Stimulated activated CD4-positive, alpha-beta T cell treated with anti-CD3 and anti-CD28 coated beads, Interleukin-12 subunit alpha, Interleukin-12 subunit beta, amount 100 ng/mL, for 4 hours (primary cell): ENCODE measurements at places on chromosomes 6 and 20.

GRCh38 chr6:168155193-168155592 lies 76.2 kb upstream of the FRMD1 start:
- DNase-seq, result no peak

DNA sequence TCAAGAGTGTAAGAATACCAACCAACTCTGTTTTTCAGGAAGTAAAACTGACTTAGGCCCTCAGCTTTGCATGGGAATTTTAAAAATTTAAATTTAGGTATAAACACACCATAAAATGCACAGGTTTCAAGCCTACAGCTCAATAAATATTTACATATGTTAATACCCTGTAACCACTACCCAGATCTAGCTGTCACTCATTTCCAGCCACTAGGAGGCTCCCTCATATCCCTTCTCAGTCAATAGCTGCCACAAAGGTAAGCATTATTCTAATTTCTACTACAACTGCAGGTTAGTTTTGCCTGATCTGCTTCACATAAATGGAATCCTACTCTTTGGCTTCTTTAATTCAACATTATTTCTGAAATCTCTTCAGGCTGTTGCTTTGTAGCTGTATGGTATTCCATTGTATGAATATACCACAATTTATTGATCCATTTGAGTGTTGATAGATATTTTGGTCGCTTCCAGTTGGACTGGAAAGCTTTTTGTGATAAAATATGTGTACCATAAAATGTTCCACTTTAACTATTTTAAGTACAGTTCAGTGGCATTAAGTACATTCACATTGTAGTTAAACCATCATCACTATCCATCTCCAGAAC lies 32.5 kb upstream of the MEI4 start:
- DNase-seq, result no peak

DNA sequence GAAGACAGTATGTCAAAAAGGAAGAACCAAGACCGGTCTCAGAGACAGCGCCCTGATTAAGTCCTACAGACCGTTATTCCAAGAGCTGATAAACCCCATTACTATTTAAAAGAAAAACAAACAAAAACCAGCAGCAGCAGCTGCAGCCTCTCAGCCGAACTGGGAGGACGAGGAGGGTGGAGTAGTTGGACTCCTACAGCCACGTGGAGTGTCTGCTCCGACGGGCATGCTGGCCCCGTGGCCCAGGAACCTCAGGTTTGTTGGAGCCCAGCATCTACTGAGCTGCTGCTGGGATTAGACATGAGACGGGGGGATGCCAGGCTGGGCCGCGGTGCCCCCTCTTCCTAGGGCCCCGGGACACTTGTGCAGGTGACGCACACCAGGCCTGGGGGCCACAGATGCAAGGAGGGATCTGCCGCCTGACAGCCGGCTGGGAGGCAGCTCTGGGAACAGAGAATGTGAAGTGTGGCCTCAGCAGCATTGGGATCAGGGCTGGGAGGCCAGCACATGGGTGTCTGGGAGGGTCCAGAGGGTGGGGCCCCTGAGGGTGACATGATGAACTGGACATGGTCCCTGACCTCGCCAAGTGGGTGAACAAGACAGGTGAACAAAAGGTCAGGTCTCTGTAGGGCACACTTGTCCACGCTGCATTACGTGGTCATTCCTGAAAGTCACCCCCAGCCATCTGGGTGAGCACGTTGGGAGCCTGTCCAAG lies 2.9 kb upstream of the ZBTB46 start:
- DNase-seq, result no peak

- DNase-seq, result no peak
These were observed 451.0 kb upstream of the SULF2 start for GRCh38 chr20:48236000-48236970.

GRCh38 chr6:126812651-126813050 lies 305.8 kb upstream of the RSPO3 start:
- no peak for DNase-seq

GRCh38 chr20:8057871-8058270 lies 38.3 kb upstream of the TMX4 start:
- DNase-seq, result no peak

DNA sequence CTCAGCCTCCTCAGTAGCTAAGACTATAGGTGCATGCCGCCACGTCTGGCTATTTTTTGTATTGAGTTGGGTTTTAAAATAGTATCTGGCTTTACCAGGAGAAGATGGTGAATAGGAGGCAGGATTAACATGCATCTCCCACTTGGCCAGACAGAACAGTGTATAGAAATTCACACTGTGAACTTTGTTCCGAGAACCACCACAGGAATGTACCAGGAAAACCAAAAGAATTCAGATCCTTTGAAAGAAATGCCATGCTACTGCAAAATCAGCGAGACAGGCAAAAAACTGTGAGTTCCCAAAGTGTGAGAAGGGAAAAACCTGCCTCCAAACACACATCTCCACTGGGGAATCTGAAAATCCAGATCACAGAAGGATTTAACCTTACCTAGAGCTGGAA lies 327.6 kb downstream of the NKAIN2 start:
- DNase-seq, result no peak

DNA sequence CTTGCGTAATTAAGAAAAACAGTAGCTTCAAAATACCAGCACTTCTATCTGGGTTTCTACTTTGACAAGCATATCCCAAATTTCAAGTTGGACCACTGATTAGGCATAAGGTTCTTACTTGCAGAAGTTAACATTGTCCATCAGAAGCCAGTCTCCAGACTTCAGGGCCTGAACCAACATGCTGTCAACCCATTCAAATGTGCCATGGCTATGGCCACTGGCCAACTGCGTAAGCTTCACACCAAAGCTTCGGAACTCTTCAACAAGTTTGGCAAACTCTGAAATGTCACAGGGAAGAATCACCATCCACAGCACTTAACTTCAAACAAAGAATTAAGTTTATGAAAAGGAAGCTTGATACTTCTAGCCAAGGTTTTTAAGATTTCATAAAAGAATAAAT lies 78.0 kb upstream of the LYRM2 start:
- no peak for DNase-seq

DNA sequence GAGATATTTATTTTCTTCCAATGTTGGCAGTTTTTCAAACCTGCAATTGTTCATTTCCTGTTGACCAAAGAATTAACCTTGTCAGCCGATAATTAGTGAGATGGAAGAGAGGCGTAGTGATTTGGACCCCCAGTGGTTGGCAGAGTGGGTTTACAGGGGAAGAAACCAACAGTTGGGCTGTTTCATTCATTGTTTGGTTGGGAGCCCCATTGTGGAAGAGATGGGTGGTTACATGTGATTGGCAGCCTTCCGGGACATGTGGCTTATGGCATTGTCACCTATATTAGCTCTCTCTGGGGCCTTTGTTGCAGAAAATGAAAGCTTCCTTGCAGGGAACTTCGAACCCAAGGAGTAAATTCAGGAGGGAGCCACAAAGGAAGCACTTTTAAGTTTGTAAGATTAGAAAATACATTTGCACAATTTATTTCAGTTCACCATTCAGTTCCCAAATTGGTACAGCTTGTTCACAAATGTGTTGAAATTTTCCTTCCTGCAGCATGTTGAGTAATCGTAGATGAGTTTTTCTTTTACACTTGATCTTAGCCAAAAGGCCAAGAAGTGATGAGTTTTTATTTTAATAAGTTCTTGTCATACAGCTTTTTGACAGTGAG lies 50.3 kb upstream of the CDKAL1 start:
- DNase-seq, result no peak

- no peak for DNase-seq
These were observed 8.0 kb upstream of the RAET1E start for GRCh38 chr6:149905911-149906371.

GRCh38 chr20:5806457-5807263 lies 56.5 kb downstream of the SHLD1 start:
- no peak for DNase-seq

DNA sequence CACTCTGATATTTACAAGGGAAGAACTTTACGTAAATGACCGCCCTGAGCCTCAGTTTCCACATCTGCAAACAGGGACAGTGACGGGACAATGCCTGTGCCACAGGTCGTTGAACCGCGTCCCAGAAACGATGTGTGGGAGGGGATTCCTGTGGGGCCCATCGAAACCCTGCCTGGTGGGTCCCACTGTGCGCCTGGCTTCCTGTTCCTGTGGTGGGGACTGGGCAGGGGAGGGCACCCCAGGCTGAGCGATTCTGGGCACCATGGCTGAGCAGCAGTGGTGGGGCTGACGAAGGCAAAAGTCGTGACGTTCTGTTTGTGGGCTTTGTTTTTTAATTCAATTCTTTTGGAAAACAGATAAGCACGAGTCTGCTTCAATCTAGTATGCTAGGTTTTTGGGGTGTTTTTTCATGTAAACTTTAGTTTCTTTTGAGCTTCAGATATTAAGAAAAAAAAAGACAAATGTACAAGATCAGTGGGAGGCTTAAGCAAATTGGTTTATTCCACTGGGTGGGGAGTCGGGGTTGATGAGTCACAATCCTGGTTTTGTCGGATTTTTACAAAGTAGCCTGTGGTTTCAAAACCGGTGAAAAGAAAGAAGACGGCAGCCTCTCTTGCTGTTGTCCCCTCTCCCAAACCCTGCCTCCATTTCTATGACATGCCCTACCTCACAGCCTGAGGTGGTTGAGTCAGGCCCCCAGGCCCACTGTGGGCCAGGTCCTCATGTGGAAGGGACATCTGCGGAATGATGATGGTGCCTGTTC lies 40.4 kb downstream of the GNAS-AS1 start:
- DNase-seq, result no peak

GRCh38 chr20:63735859-63736718 lies at the start of gene LIME1:
Gene LIME1, plus strand, starts transcription at chr20:63736664. Its CDS starts 886 bp downstream, at chr20:63737550.
- peak; percentile 52 for DNase-seq

- DNase-seq, result no peak
These were observed 12.4 kb downstream of the GABBR1 start for GRCh38 chr6:29620630-29621029.

DNA sequence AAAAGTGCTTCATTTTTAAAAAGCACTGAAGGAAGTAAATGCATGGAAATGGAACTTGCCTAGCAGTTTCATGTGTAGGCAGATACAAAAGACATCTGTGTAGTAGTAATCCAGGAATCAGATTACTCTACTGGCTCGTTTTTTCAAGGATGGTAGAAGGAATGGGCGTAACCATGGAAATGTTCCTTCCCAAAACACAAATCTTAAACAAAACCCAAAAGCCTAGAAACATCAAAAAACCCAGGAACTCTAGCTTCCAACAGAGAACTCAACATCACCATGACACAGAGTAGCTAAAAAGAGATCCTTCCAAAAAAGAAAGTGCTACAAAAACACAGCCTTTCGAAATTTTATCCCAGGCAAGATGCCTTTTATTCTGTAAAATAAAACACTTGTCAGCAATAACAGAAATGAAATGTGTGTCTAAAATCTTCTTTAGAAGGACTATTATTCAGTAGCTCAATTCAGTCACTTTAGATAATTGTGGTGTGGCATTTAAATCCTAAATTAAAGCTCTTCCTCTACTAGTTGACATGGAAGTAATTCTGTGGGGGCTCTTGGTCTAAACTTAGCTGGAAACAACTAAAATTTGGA lies 81.7 kb downstream of the FAM217A start:
- DNase-seq, result no peak

DNA sequence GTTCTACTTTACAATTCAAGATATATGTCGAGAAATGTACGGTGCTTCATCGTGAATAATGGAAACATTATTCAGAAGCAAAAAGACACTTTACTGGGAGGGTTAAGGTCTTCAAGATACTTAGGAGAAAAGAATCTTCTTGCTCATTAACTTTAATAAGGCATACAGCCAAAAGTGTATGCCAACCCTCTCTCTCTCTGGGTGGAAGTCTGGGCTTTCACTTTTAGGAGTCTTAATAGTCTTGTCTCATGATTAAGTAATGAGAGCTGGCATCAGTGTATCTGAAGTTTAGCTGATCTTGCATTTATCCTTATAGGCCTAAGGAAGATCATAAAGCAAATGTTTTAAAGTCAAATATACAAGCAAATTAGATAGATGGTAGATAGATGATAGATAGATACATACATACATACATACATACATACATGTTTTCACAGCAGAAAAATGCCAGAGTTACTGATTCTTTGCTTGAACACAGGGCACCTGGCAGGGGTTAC lies 21.5 kb downstream of the OLIG3 start:
- no peak for DNase-seq

- DNase-seq, result no peak
These were observed 20.5 kb upstream of the PYGB start for GRCh38 chr20:25227317-25227831.

DNA sequence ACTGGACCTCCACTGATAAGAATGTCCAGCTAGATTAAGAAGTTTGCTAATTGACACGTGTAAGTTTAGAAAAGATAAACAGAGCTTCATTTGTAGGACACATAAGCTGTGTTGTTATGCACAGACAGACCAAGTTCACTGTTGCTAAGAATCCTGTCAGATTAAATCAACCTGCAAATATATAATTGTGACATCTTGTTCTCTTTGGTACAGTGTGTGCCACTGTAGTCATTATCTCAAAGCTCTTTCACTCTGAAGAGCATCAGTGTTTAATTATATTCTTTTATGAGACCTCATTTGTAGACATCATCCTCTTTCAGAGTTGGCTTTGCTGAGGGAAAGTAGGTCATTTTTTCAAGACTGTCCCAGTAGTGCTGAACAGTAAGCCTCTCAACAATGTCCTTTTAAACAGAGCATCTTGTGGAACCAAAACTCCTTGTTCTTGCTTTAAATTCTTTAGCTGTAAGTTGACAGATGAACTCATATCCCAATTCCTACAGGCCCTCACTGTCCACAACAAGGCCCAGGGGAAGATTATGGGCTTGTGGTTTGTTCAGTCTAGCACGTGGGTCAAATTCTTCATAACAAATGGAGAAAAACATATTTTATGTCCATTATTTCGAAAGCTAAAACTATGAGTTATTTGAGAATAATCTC lies 252.4 kb downstream of the HDGFL1 start:
- DNase-seq, result no peak

DNA sequence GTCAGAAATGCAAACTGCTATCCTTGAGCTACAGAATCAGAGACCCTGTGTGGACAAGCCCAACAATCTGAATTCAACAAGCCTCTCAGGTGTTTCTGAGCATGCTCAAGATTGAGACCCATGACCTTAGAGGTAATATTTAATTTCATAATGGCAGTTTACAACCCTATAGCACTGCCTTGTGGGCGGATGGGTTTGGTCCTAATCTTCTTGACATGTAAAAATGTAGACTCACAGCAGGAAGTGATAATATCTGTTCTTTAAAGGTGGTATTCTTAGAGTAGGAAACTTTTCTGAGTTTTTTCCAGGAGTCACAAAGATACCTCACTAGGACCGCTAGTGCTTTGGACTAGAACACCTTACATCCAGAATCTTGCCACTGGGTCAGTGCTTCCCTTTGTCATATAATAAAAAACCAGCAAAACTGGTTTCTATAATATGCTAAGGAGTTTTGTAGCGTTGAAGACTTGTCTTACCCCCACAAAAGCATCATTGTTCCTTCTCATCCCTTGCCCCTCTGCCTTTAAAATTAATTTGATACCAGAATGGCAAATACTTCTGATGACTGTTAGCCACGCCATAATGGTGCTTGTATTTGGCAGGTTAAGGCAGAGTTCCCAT lies 52.6 kb downstream of the E2F3 start:
- DNase-seq, result no peak

- no peak for DNase-seq
These were observed 4.3 kb upstream of the PSORS1C2 start for GRCh38 chr6:31143148-31143547.

GRCh38 chr20:49483696-49484123 lies 1.2 kb upstream of the KCNB1 start:
- no peak for DNase-seq

- DNase-seq, result no peak
These were observed 95.0 kb downstream of the DHX35 start for GRCh38 chr20:39057143-39057542.

GRCh38 chr6:149861603-149862423 lies 2.3 kb downstream of the LRP11 start:
- no peak for DNase-seq

GRCh38 chr6:27505209-27506027 lies 32.5 kb upstream of the ZNF184 start:
- peak; percentile 32 for DNase-seq
